Fibroblast of the aortic adventitia (primary cell): ENCODE measurements at places on chromosomes 3 and 15. TPM values are rescaled to one million over a fixed set of nuclear protein-coding genes. Genes with fewer than 3 reads are reported as not detected.

- DNase-seq, result peak; percentile 93
Observed at GRCh38 chr15:38895326-38896255, 331.0 kb upstream of the RASGRP1 start.

GRCh38 chr15:101207867-101208288 lies 44.0 kb downstream of the CHSY1 start:
- peak; percentile 81 for DNase-seq

The PRR20G gene
- not detected in 2 replicates for total RNA-seq

DNA sequence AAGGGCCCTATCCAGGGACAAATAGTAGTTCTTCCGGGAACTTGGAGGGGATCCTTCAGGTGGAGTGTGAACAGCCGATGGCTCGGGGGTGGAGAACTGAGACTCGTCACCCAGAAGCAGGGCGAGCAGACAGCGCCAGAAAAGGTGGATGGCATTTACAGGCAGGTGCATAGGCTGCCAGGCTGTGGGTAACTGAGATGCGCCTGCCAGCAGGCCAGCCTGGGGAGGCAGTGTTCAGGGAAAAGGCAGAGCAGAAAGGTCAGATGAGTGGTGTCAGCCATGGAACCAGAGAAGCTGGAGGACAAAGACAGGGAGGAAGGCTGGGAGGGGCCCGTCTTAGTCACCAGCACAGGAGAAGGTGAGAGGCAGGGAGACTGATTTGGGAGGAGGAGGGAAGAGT lies 53.0 kb upstream of the SEC22A start:
- DNase-seq, result no peak

DNA sequence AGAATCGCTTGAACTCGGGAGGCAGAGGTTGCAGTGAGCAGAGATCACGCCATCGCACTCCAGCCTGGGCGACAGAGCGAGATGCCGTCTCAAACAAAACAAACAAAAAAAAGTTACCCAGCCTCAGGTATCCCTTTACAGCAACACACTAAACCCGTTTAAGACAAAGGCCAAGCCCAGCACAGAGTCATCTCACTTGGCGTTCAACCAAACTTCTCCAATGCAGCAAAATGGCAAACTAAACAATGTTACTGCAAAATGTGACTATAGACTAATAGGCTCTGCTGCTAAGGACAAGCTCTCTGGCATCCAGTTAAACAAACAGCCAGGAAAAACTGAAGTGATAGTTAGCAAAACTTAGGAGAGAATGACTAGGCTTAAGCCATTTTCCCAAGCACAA lies 6.4 kb upstream of the FAM219B start:
- DNase-seq, result peak; percentile 23

The TWF2 gene
- total RNA-seq, result 97.5 and 109 TPM in 2 replicates

The TMEM207 gene
- total RNA-seq, result not detected in 2 replicates

DNA sequence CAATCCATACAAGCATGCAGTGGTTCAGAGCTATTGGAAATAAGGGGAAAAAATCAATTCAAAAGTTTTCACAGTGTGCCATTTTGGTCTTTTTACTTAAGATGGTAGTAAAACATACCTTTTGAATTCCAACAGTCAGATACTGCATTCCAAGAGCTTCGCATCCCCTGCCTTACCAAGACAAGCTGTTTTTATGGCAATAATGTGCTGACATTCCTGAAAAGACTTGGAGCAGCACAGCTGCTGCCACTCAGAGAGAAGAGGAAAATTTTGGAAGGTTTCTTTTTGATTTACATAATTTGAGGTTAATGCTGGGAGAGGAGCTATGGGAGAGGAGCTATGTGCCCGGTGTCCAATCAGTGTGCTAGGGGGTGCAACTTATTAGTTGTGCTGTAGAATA lies 148.3 kb downstream of the FEZF2 start:
- DNase-seq, result no peak

DNA sequence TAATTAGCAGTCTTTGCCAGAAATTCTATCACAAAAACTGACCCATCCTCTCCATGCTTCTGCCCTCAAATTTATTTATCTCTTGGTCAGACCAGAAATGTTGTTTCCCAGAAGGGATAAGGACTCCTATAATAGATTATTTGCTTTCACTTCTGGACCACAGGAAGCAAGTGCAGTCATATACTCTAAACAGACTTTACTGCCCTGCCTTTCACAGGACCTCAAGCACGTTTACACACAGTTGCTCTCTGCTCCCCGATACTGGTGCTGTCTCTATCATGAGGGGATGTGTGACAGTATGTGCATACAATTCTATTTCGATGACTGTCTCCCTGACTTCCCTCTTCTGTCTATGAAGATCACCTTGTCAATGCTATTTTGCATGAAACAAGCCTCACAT lies 205.5 kb upstream of the TGFBR2 start:
- no peak for DNase-seq

DNA sequence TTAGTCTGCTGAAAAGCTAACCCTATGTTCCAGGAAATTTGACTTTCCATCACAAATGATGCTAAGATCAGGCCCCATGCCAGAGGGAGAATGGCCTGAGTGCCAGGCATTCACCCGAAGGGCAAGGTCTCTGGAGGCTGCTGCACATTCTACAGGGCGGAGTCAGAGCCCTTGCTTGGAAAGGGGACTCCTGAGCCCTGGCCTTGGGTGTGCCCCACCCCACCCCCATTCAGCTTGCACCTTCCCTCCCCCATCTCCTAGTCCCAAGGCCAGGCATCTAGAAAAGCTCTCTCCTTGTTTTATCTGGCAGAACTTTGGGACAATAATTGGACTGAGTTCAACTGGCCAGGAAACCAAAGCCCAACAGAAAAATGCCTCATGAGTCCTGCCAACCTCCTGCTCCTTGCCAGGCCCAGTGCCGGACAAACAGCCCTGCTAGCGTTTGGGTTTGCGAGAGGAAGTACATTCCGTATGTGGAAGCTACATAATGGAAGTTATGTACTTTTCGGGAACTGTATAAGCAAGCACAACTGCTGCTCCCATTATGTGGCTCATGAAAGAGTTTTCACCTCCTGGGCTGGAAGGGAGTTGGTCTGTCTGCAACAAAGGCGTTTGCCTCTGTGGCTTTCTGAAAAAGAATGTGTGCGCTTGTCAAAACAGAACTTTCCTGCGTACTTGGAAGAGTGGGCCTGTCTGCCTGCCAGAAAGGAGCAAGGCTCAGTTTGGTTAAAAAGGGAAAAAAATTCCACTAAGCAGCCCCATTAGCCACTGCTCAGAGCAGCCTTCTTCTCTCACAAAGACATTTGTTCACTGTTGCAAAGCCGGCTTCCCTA lies 321.5 kb upstream of the CTNNB1 start:
- DNase-seq, result peak; percentile 93

The RTP4 gene
- total RNA-seq, result 2.8 and 2.9 TPM in 2 replicates

GRCh38 chr3:193330555-193331204 lies 47.9 kb downstream of the ATP13A5 start:
- no peak for DNase-seq

GRCh38 chr3:12648384-12648959 lies 15.4 kb downstream of the RAF1 start:
- DNase-seq, result no peak

DNA sequence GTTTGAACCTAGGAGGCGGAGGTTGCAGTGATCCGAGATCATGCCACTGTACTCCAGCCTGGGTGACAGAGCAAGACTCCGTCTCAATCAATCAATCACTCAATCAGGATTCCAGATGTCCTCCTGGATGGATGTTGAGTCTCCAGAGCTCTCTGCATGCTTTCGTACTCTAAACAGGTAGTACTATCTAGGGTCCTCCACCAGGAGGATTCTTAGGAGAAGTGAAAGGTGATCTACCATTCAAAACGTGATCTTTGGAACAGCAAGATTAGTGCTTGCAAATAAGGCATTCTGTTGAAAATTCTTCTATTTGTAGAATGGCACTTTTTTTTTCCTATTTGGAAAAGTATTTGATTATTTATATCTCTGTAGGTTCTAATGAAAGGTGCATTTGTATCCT lies 34.3 kb downstream of the CNOT10 start:
- no peak for DNase-seq

The LCTL gene
- 0.09 TPM in 1 of 2 replicates, not detected in the other for total RNA-seq

DNA sequence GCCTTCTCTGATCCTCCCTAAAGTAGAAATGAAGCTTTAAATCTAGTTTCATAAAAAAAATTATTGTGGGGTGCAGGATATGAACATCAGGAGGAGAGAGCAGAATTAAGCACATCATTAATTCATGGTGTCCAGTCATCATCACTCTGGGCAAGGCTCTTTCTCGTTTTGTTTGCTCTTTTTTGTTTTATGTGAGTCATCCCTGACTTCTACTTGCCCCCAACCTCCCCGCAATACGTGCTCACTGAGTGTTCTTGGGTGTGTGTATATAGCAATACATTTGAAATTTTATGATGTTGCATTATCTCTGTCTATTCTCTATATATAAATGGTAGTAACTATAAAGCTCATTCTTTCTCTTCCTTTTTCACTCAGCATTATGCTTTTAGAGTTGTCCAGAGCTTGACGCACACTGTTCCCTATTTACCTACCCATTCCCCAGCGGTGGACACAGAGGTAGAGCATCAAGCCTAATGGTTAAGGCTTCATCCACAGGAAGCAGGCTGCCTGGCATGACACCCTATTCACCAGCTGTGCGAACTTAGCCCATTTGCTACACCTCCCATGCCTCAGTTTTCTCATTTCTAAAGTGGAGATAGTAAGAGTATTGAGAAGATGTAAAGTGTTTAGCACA lies 72.3 kb downstream of the CD200R1L start:
- DNase-seq, result peak; percentile 88

DNA sequence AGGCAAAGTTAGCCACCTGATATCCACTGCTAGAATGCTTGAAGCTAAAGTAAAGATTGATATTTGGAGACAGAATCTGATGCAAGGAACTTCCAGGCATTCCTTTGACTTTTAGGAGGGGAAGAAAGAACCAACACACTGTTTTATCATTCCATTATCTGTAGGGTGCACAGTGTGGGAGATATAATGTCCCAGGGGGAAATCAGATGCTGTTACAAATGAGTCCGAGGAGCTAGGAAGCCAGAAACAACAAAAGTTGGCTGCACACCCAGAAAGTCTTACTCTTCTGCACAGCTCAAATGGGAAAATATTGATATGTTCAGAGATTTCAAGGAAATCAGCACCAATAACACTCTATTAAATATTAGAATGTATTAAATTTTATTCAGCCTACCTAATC lies 113.6 kb upstream of the ROBO1 start:
- peak; percentile 18 for DNase-seq

The ARPP21 gene
- total RNA-seq, result 0.90 TPM in 1 of 2 replicates, not detected in the other

The ENTPD3 gene
- 0.36 TPM in 1 of 2 replicates, not detected in the other for total RNA-seq

DNA sequence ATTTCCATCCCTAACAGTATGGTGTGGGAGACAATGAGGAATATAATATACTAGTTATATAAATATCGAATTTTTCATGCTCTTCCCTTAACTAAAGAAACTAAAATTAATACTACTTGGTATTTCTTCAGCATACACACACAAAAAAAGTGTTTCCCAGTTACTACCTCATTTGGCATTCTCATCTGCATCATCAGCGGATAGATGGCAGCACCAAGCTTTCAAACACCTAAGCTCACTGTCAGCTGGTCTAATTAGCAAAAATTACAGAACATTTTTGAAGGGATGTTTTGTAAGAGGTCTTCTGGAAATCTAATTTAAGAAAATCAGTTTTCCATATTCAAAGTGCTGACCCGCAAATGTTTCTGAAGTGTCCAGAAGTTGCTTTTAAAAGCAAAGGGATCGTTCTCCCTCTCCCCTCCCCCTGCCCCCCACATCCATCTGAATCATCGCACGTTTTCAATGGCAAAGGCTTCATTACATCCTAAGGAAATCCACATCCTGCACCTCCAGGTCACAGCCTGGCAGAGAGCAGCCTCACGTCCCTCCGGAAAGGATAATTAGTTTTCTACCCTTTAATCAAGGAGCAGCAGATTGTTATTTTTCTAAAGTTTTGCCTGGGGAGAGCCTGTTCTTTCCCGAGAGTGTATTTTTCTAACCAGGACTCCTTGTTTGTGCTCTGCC lies 86.1 kb upstream of the SPATA12 start:
- DNase-seq, result no peak

The MAGEL2 gene
- total RNA-seq, result under 0.01 and 0.08 TPM in 2 replicates

DNA sequence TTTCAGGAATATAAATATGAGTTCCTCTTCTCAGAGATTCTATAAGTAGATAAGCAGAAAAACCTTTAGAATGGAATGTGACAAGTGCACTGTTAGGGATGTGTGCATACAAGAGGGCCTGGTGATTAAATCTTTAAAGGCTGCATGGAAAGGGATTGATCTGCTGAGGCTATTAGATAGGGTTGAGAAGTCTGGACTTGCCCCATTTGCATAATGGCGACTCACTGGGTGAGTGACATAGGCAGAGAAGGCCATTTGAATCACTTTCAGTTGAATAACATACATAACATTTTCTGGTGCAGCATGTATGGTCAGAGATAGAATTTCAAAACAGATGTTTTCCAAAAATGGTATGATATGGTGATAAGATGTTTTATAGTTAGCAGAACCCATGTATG lies 156.9 kb downstream of the ZNF621 start:
- DNase-seq, result no peak

GRCh38 chr3:195143221-195143620 lies 127.7 kb downstream of the XXYLT1 start:
- no peak for DNase-seq

DNA sequence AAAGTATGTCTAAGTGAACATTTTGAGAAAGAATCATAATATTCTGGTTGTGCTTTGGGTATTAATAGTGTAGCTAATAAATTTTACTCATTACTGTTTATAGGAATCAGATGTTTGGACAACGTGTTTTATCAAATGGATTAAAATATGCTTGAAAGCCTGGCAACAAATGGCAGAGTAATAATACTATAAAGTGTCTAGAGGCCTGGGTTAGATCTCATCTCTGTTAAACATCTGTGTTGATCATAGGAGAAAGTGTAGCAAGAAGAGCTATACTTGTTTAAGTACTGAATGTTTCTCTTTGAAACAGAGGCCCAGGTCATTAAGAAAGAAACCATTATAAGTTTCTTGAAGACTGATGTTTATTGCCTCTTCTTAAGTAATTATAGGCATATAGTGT lies 30.5 kb downstream of the VPS8 start:
- DNase-seq, result no peak

The NSUN3 gene
- 16.4 and 17.8 TPM in 2 replicates for total RNA-seq

DNA sequence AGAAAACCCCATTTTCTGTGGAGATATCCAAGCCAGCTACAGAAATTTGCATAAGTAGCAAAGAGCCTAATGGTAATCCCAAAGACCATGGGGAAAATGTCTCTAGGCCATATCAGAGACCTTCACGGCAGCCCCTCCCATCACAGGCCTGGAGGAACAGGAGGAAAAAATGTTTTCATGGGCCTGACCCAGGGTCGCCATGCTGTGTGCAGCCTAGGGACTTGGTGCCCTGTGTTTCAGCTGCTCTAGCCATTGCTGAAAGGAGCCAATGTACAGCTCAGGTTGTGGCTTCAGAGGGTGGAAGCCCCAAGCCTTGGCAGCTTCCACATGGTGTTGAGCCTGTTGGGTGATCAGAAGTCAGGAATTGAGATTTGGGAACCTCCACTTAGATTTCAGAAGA lies 1150.7 kb downstream of the OTOL1 start:
- DNase-seq, result no peak

DNA sequence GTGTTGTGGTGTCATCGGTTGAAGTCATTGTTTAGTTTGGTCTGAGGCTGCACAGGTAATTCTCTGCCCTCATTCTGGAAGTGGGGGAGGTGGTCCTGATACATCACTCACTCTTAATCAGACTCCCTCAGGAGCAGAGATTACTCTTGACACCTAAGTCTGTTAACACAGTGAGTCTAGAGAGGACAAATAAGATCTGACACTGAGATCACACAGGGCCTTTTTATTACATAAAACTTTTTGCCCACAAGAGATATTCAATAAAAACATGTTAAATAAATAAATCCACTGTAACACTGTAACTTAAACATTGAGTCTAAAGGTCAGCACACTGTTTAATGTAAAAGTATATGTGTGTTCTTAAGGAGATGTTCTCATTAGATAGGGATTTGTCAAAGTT lies 57.1 kb upstream of the MBNL1 start:
- DNase-seq, result no peak

- DNase-seq, result peak; percentile 59
Observed at GRCh38 chr3:57120451-57121174, 44.5 kb downstream of the IL17RD start.

The CCDC33 gene
- total RNA-seq, result 0.09 TPM in 1 of 2 replicates, not detected in the other
